ENCODE measurements at places on chromosomes 4 and X. TPM values are rescaled to one million over a fixed set of nuclear protein-coding genes. Genes with fewer than 3 reads are reported as not detected.

CLNK gene
- total RNA-seq = not detected

TENM3 gene
- total RNA-seq = 28.3 TPM

GABRG1 gene
- total RNA-seq = not detected

MMRN1 gene
- total RNA-seq = under 0.01 TPM

PRR27 gene
- total RNA-seq = not detected

RASSF6 gene
- not detected for total RNA-seq

PFKFB1 gene
- total RNA-seq = not detected

HEPH gene
- 2.9 TPM for total RNA-seq

S100P gene
- total RNA-seq = not detected

ZFP92 gene
- total RNA-seq = under 0.01 TPM

CPE gene
- not detected for total RNA-seq

NSG1 gene
- total RNA-seq = 103 TPM
